ENCODE measurements at places on chromosomes 5 and 9.

GRCh38 chr9:130483371-130483971 is 38.7 kb downstream of the ASS1 start:
- DNase-seq: no peak

DNA sequence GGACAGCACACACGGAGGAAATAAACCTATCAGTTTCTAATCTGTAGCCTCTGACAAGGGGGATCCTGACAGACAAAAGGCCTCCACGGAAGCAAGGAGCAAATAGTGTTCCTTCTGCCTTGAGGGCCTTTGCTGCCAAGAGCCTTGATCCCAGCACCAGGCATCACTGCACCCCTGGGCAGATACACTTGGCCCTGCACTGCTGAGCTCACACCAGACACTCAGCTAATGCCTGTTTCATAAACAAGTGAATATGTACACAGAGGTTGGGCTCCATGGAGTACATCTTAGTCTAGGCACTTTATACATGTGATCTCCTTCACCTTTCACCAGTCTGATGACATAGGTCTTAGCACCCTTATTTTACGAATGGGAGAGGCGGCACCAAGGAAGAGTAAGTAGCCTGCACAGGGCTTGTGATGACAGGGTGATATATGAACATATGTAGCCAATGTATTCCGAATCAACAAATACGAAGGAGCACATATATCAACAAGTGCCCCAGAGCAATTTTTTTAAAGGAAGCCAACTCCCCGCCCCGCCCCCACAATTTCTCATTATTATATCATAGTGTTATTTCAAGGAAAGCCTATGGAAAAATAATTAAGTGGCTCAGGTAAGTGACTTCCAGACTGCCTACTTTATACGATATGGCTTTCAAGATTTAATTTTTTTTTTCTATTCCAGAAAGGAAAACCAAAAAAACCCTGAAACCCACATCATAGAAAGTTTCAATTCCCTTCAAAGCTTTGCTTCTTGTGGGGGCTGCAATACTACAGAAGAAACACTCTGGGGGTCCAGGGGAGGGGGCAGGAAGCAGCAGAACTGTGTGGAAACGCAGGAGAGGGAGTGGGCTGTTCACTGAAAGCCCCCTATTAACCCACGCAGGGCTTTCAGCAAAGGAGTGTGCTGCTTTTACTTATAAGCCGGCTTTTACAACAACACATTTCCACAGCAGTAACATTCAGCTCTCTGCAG is 32.0 kb downstream of the CDC14B start:
- DNase-seq: no peak

GRCh38 chr9:115395511-115396021 is 277.6 kb upstream of the TNC start:
- no peak for DNase-seq

DNA sequence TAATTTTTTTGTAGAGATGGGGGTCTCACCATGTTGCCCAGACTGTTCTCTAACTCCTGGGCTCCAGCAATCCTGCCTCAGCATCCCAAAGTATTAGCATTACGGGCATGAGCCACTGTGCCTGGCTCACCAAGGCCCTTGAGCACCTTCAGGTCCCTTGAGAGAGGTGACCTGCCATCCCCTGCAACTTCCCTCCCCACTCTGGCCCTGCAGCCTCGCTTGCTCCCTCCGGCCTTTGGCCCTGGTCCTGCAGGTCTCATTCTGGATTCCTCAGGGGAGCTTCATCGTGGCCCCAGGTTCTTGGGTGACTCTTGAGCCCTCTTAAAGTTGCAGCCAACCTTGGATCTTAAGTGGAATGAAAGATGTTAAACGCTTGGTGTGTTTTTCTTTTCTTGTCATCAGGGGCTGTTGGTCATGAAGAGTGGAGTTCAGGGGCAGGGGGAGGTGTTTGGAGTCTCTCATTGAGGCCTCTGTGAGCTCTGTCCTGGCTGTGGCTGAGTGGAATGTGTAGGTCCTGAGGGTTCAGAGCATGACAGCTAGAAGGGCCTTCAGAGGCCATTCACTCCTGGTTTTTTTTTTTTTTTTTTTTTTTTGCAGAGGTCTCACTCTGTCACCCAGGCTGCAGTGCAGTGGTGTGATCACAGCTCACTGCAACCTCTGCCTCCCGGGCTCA is 33.0 kb downstream of the PPARGC1B start:
- DNase-seq: no peak

DNA sequence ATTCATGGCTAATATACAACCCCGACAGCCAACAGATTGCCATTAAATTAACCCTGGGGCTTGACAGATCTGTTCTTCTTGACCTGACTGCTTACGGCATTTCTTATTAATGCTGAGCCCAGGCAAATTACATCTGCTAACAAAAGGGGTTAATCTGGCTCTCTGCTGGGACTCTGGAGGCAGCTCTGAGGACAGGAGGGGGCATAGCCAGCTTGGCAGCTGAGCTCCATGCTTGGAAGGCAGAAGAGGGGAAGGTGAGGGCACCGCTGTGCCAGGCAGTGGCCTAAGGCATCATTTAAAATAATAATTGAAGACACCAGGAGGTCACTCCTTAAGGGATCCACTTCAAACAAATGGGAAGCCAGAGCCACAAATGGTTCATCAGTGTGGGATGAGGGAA is 126.0 kb upstream of the GPR151 start:
- no peak for DNase-seq

- no peak for DNase-seq
Measured at GRCh38 chr9:34318163-34318790, 10.8 kb downstream of the KIF24 start.

GRCh38 chr9:136145580-136145979 is 26.9 kb upstream of the TMEM250 start:
- no peak for DNase-seq

All from RKO (cell line).